ENCODE measurements at places on chromosomes 7 and 10. TPM values are rescaled to one million over a fixed set of nuclear protein-coding genes. Genes with fewer than 3 reads are reported as not detected.

DNA sequence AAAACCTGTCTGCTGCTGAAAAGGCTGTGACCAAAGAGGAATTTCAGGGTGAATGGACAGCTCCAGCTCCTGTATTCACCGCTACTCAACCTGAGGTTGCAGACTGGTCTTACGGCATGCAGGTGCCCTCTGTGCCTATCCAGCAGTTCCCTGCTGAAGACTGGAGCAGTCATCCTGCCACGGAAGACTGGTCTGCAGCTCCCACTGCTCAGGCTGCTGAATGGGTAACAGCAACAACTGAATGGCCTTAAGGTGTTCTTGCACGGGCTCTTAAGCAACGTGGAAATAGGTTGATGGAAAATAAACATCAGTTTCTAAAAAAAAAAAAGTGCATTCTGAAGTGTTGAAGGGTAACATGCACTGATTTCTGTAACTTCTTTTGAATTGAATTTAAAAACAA lies 82.3 kb downstream of the DAGLB start:
- no peak for DNase-seq

GRCh38 chr10:29041616-29042015 lies 247.3 kb upstream of the LYZL1 start:
- DNase-seq: no peak

DNA sequence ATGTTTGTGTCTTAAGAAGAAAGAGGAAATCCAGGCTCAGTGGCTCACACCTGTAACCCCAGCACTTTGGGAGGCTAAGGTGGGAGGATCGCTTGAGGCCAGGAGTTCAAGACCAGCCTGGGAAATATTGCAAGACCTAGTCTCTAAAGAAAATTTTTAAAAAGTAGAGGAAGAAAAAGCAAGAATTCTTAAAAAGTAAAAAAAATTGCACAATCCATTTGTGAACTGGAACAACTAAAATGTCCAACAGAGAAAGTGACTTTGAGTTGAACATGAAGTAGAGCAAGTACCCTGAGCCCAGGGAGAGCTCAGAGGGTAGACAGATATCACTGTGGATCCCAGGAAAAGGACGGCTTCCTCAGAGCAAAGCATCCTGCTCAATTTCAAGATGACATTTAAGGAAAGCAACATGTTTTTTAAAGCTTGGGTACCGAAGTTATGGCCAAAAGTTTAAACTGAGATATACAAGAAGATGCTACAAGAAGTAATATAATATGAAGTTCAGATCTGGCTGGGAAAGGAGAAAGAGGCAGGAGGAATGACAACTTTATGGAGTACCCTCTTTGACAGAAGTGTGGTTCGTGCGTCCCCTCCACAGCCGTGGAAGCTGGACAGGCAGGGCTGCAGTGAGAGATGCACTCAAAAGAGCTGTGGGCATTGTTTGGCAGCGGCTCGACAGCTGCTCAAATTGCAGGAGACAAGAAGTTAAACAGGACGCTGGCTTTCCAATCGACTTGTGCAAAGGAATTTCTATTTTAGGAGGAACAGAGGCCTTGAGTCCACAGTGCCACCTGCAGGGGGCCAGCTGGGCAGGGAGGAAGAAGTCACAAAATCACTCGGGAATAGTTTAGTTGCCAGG lies 201.3 kb downstream of the JCAD start:
- DNase-seq: peak; percentile 81

DNA sequence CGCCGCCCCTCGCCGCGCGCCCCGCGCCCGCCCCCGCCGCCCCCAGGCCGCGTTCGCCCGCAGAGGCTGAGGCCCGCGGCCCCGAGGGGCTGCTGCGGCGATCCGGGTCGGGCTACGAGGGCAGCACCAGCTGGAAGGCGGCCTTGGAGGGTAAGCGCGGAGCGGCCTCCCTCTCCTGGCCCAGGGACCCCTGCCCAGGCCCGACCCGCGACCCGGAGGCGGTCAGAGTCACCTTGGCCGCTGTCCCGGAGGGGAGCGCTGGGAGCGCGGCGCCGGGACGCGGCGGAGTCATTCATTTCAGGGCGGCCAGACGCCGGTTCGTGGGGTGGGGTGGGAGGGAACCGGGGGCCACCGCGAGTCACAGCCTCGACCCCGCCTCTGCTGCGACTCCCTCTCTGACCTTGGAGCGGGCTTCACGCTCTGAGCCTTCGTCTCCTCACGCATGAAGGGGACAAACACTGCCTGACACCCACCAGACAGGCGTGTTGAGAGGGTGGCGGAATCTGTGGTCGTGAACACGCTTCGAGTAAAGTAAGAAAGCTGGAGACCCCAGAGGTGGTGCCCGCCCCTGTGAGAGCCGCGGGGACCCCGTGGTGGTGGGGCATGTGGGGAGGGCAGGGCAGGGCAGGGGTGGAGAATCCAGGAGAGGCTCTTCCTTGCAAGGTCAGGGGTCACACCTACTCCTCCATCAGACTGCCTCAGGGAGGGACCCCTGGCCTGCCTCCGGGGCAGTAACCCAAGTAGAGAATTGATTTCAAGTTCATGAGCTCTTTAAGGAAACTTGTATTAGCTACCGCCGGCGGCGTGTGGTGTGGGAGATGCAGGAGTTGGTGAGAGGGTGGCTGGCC lies 707 bp downstream of the CLEC2L start:
- DNase-seq: no peak

GRCh38 chr7:130274983-130275591 lies 8.4 kb downstream of the CPA2 start:
- no peak for DNase-seq

GRCh38 chr7:112260911-112261310 lies 54.4 kb downstream of the ZNF277 start:
- DNase-seq: no peak

- DNase-seq: no peak
These were observed 121.4 kb downstream of the CAMK1D start for GRCh38 chr10:12470719-12471118.

DNA sequence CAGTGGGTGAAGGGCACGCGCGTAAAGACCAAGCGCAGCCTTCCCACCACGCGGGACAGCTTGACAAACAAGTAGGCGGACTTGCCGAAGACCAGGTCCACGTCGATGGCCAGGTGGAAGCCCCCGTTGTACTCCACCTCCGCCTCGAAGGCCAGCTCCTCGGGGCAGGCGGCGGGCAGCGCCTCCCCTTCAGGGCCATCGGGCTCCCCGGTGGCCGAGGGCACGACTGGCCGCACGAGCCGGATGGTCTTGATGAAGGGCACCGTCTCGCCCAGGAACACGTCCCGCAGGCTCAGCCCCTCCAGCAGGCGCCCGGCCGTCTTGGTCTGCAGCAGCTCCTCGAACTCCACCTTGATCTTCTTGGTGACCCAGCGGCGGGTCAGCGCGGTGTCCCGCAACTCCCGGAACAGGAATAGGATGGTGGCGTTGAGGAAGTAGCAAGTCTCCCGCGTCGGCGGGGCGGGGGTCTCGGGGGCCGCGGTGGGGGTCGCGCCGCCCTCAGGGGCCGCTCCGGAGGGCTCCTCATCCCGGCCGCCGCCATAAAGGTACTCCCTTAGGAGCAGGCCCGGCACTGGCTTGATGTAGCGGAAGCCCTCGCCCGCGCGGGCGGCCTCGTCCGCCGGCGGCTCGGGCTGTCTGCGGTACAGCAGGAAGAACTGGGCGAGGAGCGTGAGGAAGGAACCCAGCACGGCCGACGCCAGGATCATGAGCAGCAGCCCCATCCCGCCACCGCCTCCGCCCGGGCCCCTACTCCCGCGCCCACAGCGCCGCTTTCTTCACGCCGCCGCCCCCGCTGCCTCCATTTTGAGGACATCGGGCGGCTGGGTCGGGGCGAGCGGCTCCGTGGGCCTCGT lies 507 bp downstream of the PDZD8 start:
- DNase-seq: no peak

- no peak for DNase-seq
These were observed 6.0 kb downstream of the PDGFA start for GRCh38 chr7:513521-514166.

- DNase-seq: no peak
These were observed 170.9 kb downstream of the USP6NL start for GRCh38 chr10:11440250-11441150.

- DNase-seq: no peak
These were observed 461.5 kb upstream of the COBL start for GRCh38 chr7:51778121-51778520.

DNA sequence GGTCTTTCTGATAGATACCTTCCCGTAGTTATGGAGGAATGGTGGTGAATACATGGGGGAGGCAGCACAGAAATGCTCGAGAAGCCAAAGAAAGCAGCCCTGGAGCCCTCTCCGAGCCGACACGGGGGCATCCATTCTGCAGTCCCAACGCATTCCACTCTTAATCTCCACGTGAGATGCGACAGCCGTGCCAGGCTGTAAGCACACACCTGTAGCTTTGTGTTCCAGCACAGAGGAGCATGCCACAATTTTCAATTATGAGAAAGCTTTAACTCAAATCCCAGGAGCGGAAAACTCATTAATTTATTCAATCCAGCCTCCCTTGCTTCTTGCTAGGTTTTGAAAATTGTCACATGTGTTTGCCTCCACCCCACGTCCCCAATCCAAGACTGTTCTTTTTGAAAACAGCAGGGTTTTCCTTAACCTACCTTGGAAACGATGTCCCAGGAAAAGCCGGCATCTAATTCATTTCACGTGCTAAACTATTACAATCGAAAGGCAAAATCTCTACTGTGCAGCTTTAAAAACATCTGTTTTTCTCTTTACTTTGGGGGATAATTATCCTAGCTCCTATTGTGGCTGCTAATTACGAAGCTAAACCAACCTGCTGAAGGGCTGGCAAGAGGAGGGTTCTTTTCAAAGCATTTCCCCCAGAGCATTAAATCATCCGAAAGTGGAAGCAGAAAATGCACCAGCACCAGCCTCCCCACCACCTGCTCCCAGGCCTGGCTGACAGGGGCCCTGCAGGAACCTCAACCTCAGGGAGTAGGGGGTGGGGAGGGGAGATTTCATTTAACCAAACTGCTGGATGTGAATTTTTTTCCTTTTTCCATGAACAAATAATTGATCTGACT lies 56.0 kb upstream of the CHST15 start:
- DNase-seq: no peak

DNA sequence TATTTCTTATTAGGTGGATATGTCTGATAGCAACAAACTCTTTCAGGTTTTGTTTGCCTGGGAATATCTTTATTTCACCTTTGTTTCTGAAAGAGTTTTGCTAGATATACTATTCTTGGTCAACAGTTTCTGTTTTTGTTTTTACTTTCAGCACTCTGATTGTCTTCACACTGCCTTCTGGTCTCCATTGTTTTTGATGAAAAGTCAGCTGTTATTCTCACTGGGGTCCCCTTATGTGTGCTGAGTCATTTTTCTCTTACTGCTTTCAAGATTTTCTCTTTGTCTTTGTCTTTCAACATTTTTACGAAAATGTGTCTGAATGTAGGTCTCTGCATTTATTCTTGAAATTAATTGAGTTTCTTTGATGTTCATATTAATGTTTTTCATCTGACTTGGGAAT lies 15.2 kb upstream of the RASSF4 start:
- no peak for DNase-seq

DNA sequence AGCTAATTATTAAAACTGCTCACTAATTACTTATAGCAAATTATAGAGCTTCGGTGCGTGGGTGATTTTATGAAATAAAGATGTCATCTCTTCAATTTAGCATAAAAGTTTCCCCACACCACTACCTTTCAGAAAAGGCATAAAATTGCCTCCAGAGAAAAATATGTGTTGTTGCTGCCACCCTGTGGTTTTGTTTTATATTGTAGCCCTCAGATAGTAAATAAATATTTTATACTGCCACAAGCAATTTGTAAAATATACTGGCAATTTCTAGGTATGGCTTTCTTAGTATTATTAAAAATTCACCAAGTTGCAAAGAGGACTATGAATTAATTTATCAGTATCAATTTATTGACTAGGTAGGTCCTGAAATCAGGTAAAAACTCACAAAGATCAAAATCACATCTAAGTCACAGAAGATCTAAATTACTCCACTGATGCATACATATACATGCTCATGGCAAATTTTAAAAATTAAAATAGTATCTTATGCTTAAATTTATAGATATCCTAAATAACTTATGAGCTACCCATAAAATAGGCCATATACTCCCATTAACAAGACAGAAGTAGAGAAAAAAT lies 26.5 kb downstream of the ASNS start:
- no peak for DNase-seq

- no peak for DNase-seq
These were observed 315.9 kb upstream of the ETV1 start for GRCh38 chr7:14305233-14305866.

DNA sequence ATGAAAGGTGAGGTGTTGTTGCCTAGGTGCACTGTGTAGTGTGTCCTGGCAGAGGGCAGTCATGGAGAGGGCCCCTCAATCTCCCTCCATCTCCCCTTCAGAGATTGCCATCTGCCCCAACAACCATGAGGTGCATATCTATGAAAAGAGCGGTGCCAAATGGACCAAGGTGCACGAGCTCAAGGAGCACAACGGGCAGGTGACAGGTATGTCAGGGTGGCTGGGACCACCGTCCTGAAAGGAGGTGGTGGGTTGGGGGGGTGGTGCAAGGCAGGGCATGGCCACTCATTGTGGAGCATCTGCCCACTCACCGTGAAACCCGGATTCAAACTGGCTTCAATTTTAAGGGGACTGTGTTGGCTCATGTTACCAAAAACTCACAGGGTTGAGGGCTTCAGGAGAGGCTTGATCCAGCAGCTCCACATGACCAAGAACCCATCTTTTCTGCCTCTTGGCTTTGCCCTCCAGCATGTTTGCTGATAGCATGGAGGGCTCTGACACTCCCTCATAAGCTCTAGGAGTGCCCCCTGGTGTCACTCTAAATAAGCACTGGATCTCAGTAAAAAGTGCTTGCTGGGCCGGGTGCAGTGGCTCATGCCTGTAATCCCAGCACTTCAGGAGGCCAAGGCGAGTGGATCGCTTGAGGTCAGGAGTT lies 12.2 kb downstream of the ARPC1B start:
- no peak for DNase-seq

ANKRD30A gene
- not detected for total RNA-seq

RBP4 gene
- total RNA-seq: not detected

TDRD1 gene
- total RNA-seq: not detected

INMT gene
- total RNA-seq: not detected

CFAP70 gene
- 1.2 TPM for total RNA-seq

LOXL4 gene
- total RNA-seq: 5.7 TPM

NEUROD6 gene
- not detected for total RNA-seq

BHLHA15 gene
- total RNA-seq: 8.1 TPM

LIPN gene
- not detected for total RNA-seq

CADPS2 gene
- total RNA-seq: 8.8 TPM

ANKRD61 gene
- total RNA-seq: not detected

VAX1 gene
- total RNA-seq: not detected

SLC16A9 gene
- total RNA-seq: 10.4 TPM

All from kidney epithelial cell (primary cell).